ENCODE measurements at places on chromosomes 5 and 9.

DNA sequence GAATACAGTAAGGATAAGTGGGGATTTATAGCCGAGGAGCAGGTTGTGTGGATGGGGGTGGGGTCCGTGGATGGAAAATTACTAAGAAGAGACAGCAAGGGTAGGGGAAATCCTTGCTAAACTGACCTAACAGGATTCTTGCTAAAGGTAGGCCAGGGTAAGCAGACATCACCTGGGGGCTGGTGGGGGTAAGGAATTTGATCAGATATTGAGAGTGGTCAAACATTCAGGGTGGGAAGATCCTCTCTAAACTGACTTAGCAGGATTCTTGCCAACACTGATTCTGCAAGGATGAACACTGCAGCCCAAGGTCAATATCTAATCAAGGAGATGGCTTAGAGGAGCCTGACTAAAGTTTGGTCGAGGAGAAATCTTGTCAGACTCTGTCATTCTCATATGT lies 2.7 kb upstream of the PLGRKT start:
- no peak for DNase-seq

DNA sequence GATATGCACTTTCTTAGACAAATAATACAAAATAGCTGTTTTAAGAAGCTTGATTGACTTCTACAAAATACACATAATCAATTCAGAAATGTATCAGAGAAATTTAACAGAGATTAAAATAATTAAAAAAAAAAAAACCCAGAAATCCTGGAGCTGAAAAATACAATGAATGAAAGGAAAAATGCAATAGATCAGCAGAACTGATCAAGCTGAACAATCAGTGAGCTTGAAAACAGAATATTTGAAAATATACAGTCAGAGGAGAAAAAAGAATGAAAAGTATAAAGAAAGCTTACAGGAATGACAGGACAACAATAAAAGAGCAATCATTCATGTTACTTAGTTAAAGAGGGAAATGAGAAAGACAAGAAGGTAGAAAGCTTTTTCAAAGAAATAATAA lies 41.7 kb upstream of the IL33 start:
- DNase-seq: no peak

DNA sequence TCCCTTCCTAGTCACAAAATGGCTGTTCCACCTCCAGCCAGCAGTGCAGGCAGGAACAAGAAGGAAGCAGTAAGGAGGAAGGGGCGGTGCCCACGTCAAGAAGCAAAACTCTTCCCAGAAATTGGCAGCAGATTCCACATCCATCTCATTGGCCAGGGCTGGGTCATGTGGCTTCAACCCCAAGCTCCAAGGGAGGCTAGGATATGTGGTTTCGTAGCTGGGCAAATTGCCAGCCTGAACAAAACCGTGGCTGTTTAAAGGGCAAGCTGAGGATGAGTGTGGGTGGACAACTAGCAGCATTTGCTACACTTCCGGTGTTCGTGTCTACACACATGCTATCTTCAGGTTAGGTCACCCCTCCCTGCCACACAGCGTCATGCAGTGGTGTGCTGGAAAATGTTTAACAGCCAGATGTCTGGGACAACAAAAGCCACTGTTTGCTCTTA lies 92.1 kb upstream of the MAP1B start:
- DNase-seq: peak; percentile 65

DNA sequence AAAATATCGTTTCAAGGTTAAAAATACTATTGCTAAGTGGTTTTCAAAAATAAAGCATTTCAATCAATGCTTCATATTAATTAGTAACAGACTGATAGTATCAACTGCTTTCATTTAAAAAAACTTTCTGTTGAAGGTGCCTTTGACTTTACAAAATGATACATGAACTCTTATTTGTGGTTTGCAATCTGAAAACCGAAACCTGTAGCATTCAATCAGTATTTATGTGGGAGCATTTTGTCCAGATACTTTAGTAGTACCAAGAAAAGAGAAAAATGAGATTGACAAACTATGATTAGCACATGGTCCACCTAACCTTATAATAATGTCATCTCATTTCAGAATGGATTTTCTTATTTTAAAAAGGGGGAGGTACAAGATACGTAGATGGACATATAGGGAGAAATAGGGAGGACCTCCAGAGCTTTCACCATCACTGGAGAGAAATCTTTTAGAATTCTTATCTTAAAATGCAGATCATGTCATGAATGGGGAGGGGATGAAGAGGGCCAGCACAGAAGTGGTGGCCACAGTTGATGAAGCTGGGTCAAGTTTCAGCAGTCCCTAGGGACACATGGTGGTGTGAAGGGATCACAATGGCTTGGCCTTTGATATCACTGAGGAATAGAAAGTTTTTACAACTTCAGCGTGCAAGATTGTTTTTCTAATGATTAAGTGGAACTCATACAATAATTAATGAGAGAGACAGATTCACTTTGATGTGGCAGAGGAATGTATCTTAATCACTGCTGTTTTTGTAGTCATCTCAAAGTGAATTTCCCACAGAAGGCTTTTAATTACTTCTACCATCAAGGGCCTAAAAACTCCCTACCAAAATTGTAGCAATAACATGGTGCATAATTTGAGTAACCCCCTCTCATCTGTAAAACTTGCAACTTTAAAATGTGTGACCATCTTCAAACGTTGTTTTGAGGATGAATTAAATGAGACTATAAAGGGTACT lies 322.3 kb upstream of the EDIL3 start:
- no peak for DNase-seq

DNA sequence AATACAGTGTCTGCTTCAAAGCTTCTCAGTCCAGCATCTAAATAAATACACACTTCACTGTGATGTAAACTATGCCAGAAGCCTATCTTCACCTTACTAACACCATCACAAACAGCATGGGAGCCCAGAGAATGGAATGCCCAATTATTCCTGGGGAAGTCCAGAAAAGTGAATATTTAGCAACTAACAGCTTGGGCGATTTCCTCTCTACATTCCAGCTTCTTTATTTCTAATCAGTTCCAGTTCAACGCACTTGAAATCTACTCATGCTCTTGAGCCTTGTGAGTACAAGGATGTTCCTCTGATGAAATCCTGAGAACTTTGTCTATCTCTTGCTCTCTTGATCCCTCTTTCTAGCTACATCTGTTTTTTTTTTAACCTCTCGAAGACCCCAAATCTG lies 100.4 kb upstream of the C9orf72 start:
- DNase-seq: no peak

Data from spinal cord (tissue), 10 donors.